ENCODE measurements at places on chromosomes 7 and 10.

GRCh38 chr7:156772725-156773124 is 120.3 kb downstream of the LMBR1 start:
- DNase-seq, result no peak

DNA sequence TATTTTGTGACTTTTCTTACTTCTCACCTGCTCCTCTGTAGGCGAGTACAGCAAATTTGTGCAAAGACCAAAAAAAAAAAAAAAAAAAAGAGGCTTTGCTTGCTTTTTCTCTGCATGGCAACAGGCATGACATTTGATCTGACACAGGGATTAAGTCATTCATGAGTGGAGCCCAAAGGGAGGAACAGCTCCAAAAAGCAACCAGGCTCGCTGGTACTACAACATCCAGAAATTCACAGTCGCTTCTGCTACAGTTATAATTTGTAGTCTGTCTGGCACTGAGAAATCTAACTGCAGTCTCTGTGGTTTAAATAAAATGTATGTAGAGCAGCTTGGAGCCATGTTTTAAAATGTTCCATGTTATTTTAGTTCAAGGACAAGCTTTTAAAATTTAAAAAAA is 31.7 kb downstream of the MKX start:
- DNase-seq, result no peak

GRCh38 chr7:124781418-124781817 is 15.8 kb upstream of the GPR37 start:
- no peak for DNase-seq

- DNase-seq, result no peak
Measured at GRCh38 chr7:136709876-136710275, 158.6 kb upstream of the CHRM2 start.

GRCh38 chr10:86533328-86533727 is 11.7 kb upstream of the WAPL start:
- DNase-seq, result no peak

GRCh38 chr7:134317434-134317833 is 704 bp upstream of the SLC35B4 start:
- no peak for DNase-seq

GRCh38 chr10:83701799-83702198 is 437.5 kb upstream of the GHITM start:
- no peak for DNase-seq

GRCh38 chr10:92076722-92077121 is 153.2 kb downstream of the BTAF1 start:
- DNase-seq, result no peak

DNA sequence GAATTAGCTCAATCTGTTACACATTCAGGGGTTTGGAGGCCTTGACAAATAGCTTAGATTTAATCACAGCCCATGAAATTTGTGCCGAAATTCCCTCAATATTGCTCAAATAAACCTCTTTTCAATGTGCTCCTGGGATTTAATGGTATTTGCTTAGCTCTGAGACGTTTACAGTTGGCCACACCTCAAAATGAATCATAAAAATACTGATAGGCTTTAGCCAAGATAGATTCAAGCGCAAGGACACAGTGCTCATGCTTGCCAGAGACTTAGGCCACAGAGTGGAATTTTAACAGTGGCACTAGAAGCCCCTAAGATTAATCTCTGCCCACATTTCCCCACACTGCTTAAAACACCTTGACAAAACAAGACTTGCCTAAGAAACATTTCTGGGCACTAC is 2.3 kb upstream of the SEMA3C start:
- DNase-seq, result no peak

DNA sequence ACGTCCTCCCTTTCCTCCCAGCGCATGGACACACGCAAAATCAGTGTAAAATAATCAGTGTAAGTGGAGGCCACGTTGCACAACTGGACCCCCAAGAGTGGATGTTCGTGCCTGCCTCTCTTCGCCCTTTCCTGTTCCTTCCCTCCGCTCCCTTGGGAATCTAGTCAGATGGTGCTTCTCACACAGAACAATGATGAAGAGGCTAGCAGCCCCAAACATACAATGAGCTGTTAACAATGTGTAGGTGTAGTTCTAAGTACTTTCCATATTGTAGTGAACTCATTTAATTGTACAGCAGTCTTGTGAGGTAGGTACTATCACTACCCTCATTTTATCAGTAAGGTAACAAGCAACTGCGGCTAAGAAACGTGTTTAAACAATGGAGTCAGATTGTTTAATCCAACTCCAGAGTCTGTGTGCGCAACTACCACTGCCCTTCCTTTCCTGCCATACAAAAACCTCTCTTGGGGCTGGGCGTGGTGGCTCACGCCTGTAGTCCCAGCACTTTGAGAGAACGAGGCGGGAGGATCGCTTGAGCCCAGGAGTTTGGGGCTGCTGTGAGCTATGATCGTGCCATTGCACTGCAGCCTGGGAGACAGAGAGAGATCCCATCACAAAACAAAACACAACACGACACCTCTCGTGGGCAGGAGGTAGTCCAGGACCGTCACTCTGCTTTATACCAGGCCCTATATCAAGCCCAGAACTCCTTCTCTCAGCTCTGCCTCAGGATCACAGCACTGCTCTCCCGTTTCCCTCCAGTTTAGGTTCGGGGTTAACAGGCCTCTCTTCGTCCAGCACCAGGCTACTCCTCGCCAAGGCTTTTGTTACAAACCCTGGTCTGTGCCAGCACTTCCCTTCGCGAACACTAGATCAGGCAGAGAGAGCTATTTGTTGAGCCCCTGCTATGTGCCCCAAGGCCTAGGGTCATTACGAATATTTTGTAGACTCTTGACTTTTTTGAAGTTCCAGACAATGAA is 1.1 kb downstream of the FKBP9 start:
- DNase-seq, result no peak

GRCh38 chr7:82445271-82445670 is 1.7 kb upstream of the CACNA2D1 start:
- no peak for DNase-seq

- DNase-seq, result no peak
Measured at GRCh38 chr7:86991771-86992191, 67.7 kb downstream of the ELAPOR2 start.

All from germinal center (tissue), 1 donor.